H1 (cell line): ENCODE measurements at places on chromosomes 16 and 17. TPM values are rescaled to one million over a fixed set of nuclear protein-coding genes. Genes with fewer than 3 reads are reported as not detected.

GRCh38 chr17:16456742-16457316 lies 35.2 kb downstream of the LRRC75A start:
- no peak overlapping the region for H3K4me3 ChIP-seq
- H3K4me1 ChIP-seq, result peaks cover 12% of the 10 kb centered on the region
- DNase-seq, result no peak
- no peaks in the 10 kb centered on the region; the same call in 1 of the 2 replicates for H3K36me3 ChIP-seq

DNA sequence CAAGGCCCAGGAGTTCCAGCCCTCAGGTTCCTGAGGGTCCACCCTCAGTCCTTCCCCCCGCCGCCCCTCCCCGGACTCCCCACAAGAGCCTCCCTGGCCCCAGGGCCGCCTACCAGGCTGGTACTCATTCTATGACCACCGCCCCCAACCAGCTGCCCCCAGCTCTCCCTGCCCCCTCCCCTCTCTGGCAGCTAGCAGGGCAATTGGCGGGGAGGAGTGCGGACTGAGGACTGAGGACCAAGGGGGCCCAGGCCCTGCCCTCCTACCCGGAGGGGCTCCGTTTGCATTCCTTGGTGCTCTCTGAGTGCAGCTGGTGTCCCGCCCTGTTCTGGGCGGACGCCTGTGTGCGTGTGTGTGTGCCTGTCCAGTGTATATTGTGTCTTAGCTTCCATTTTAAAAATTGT lies 19.1 kb downstream of the UNC13D start:
- H3K4me1 ChIP-seq, result peaks cover 12% of the 10 kb centered on the region
- H3K27ac ChIP-seq, result no peak overlapping the region
- H3K27me3 ChIP-seq, result no peaks in the 10 kb centered on the region
- no peak overlapping the region for H3K4me3 ChIP-seq
- H3K36me3 ChIP-seq, result peaks cover 23% of the 10 kb centered on the region

The JPH3 gene
- total RNA-seq, result 28.3 and 28.4 TPM in 2 replicates

The CISD3 gene
- total RNA-seq, result 11.1 and 11.6 TPM in 2 replicates

GRCh38 chr16:80025236-80025635 lies 424.7 kb upstream of the MAF start:
- H3K27ac ChIP-seq, result no peak overlapping the region
- H3K4me1 ChIP-seq, result no peaks in the 10 kb centered on the region
- H3K36me3 ChIP-seq, result no peaks in the 10 kb centered on the region
- H3K4me3 ChIP-seq, result no peak overlapping the region
- DNase-seq, result no peak
- no peaks in the 10 kb centered on the region for H3K27me3 ChIP-seq

The CA5A gene
- not detected in 2 replicates for total RNA-seq

GRCh38 chr17:12743046-12743445 lies 46.3 kb upstream of the ARHGAP44 start:
- no peaks in the 10 kb centered on the region for H3K4me1 ChIP-seq
- no peak overlapping the region for H3K4me3 ChIP-seq
- H3K27me3 ChIP-seq, result no peaks in the 10 kb centered on the region

DNA sequence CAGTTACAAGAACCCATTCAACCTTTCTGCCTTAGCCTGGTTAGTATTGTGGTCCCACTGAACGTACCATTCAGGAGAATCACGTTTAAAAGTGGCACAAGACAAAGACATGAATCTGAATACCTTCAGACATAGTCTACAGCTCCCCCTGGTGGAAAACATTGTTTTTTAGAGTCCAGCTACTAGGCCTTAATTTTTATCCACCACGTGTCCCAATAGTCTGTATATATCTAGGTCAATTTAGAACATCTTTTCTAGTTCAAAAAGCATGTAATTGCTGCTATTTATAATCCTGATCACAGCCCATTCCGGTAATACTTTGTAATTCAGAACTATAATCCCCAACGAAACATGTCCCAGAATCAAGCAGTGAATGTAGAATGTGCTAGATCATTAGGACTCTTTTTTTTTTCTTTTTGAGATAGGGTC lies 13.7 kb upstream of the GUCY2D start:
- no peaks in the 10 kb centered on the region for H3K4me1 ChIP-seq
- H3K27ac ChIP-seq, result no peak overlapping the region
- no peak for DNase-seq
- H3K4me3 ChIP-seq, result no peak overlapping the region
- H3K36me3 ChIP-seq, result no peaks in the 10 kb centered on the region

GRCh38 chr16:74224828-74225612 lies 71.6 kb upstream of the PSMD7 start:
- H3K4me3 ChIP-seq, result no peak overlapping the region
- no peak overlapping the region for H3K27ac ChIP-seq
- H3K27me3 ChIP-seq, result no peaks in the 10 kb centered on the region
- no peaks in the 10 kb centered on the region for H3K4me1 ChIP-seq
- no peaks in the 10 kb centered on the region for H3K36me3 ChIP-seq
- no peak for DNase-seq
